ENCODE measurements at places on chromosomes 13 and 19.

- DNase-seq: no peak
These were observed 99.5 kb upstream of the TMTC4 start for GRCh38 chr13:100773923-100774663.

DNA sequence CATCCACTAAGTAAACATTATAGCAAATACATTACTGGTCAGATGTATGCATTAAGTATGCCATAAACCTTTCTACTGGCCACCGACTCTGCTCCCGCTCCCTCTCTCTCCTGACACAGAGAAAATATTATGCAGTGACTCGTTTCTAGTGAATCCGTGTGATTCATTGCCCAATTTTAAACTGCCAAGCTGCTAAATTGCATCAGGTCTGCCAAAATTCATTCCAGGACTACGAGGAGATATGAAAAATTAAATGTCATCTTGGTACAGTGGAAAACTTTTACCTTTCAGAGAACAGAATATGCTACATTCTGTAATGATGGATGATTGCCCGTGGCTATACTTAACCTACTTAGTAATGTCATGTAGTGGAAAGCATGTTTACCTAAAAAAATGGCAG, 368.8 kb upstream of the TSHZ3 start:
- no peak for DNase-seq

- no peak for DNase-seq
These were observed 4.6 kb upstream of the CEACAM1 start for GRCh38 chr19:42532891-42533290.

GRCh38 chr13:30711375-30711774, 24.0 kb upstream of the ALOX5AP start:
- DNase-seq: no peak

DNA sequence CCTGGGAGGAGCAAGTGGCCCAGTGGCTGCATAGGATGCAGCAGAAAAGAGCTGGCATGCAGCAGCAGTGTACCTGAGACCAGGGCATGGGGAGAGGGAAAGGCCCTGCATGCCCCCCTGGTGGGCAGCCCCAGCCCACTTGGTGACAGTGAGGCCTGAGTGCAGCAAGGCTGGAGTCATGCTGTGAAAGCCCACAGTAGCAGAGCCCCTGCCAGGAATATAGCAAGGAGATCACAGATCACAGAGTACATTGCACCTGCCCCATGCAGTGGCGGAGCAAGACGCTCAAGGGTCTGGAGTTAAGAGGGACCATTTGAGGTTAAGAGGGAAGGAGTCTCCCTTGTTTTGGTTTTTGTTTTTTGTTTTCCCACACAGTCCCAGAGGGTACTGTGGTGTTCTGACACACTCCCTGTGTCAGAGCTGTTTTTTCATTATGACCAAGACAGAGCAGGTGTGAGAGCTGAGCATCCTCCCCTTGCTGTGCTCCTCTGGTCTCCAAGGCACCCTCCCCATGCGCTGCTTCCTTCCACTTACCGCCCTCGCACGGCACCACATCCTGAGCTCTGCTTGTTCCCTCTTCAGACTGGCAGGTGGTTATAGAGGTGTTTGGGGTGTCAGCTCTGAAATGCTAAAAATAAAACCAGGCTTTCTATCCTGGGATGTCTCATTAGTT, 85.0 kb upstream of the UBL3 start:
- DNase-seq: peak; percentile 55

DNA sequence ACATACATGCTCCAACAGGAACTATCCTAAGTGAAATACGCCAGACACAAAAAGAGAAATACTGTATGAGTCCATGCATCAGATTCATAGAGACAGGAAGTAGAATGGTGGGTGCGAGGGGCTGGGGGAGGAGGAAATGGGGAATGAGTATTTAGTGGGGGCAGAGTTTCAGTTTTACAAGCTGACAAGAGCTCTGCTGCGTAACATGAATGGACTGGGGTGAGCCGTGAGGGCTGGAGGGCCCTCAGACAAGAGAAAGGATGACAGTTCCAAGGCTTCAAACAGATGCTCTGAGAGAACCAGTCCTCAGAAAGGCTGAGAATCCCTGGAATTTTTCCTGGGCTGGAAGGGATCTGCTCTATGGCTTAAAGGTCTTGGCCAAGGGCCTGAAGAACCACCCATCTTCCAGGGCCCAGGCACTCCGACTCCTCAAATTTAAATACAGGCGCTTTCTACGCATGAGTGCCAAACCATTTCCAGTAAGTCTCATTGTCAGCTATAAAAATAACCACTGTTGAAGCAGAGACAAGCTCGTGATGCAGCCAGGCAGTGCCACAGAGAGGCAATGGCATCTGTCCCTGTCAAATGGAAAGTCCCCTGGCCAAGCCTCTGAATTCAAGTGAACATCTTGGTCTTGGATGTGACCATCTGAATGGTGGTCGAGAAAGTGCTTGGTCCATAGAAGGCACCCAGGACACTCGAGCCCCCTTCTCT, 17.5 kb downstream of the KLF2 start:
- no peak for DNase-seq

DNA sequence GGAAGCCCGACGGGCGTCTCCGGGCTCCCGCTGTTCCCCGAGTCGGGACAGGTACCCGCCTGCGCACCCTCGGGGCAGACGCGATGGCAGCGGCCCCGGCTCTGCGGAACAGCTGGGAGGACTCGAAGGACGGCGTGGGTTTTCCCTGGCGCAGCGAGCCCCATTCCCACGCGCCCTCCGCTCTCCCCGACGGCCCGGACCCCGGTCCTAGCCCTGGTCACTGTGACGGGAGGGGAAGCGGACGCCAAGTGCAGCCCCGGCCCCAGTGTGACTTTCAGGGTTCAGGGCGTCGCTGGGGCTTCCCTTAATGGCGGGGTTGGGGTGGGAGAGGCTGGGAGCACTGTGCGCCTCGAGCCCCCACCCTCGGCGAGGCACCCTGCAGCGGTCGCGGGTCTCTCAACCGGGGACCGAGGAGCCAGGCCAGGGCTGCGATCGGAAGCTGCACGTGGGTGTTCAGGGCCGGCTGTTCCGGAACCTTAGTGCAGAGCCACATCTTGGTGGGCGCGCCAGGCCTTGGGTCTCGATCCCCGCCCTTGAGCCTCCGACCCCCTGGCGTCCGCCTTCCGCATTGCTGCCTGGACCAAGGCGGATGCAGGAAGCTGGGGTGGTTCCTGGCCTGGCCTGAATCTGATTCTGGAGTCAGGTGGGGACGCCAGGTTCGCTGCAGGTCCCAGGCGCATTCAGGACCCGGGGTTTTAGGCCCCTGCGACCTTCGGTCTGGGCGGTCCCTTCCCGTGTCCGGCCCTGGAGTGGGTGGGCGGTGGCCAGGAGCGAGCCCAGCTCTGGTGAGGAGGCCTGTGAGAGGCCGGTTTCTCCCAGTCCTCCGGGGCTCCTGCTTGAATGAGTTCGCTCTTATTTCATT, 3.5 kb downstream of the LGALS7B start:
- peak; percentile 21 for DNase-seq

GRCh38 chr19:55176076-55176475, 4.0 kb downstream of the SYT5 start:
- DNase-seq: no peak

- DNase-seq: no peak
These were observed 13.5 kb downstream of the FPR3 start for GRCh38 chr19:51808333-51808986.

GRCh38 chr19:45361608-45362007, 8.8 kb downstream of the ERCC2 start:
- DNase-seq: no peak

DNA sequence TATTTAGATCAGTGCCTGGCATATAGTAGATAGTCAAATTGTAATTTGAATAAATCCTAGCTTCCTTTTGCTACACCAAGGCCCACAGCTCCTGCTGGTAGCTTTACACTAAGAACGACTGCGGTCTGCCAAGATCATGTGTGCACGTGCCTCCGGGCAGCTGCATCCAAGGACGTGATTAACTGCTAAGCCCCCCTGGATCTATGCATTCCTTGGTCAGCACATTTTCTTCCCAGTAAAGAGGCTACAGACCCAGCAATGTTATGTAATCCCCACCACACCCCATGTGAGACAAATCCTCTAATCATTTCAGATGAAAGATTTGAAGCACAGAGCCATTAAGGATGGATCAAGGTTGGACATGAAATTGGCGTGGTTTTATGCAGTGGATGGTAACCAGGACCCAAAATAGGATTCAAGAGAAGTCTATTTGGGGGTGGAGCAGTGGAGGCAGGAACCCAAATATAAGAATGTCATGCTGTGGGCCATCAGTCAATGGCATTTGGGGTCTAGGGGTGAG, 65.2 kb upstream of the PEG3 start:
- no peak for DNase-seq

GRCh38 chr13:79121286-79121685, 284.8 kb downstream of the RBM26 start:
- no peak for DNase-seq

- no peak for DNase-seq
These were observed 22.1 kb downstream of the MAST3 start for GRCh38 chr19:18119717-18120105.

GRCh38 chr19:46426506-46427162, 2.1 kb downstream of the PNMA8C start:
- DNase-seq: no peak

DNA sequence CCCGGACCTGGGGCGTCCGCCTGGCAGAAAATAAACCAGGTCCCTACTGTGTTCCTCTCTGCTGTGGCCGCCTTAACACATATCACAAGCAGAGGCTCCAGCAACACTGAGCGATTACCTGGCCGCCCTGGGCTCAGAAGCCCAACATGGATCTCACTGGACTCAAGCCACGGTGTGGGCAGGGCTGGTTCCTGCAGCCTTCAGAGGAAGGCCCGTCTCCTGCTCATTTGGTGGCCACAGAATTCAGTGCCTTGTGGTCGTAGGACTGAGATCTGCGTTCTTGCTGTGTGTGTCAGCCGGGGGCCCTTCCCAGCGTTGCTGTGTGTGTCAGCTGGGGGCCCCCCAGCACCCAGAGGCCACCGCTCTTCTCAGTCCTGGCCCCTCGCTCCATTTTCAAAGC, 30.2 kb downstream of the C2CD4C start:
- no peak for DNase-seq

DNA sequence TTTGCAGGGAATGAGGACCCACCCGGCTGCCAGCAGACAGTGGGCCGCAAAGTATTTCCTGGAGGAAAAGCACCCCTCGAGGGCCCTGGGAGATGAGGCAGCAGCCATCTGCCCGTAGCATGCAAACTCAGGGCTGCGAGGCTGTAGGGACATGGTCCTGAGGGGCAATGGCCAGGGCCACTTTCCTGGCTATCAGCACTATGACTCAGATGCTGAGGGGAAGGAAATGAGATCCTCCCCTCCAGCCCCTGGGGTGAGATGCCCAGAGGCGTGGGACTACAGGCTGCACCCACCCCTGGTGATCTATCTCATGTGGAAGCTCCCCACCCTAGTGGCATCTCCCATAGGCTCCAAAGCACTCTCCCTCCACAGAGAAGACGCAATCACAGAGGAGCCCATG, 80.1 kb downstream of the SLC7A1 start:
- no peak for DNase-seq

GRCh38 chr19:42271045-42271419, 2.0 kb downstream of the CIC start:
- no peak for DNase-seq

- no peak for DNase-seq
These were observed 102.6 kb downstream of the LRCH1 start for GRCh38 chr13:46655377-46656180.

DNA sequence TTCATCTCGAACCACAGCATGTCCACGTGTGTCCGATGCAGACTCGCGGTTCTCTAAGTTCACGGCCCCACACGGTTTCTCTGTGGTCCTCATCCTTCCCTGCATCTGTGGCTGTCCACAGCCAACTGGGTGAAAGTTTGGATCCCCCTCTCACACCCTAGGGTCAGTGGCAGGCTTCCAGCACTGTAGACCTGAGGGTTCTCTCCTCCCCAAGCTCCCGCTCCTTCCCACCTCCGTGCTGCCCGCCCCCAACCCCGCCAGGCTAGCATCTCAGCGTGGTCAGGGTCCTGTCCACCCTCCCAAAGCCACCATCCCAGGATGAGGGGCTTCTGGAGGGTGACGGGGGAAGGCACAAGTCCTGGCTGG, 3.0 kb downstream of the ANGPTL4 start:
- no peak for DNase-seq

GRCh38 chr19:37905946-37906868, at the start of gene WDR87:
WDR87 (minus strand) TSS chr19:37906594; CDS start chr19:37898239, 8,355 bp downstream.
- DNase-seq: peak; percentile 32

DNA sequence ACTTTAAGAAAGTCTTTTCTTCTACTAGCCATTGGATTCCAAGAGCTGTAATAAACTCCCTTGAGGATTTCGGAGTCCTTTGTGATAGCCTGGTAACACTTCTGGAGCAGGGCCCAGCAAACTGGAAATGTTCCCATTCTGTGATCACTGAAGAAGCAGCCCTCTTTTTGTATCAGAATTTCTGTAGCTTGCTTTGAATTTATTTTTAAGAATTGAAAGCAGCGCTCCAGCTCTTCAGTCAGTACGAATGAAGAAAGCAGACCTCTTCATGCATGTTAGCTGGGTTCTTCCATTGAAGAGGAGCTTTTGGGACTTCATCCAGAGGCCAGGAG, 141.5 kb downstream of the AKAP11 start:
- DNase-seq: no peak

- DNase-seq: no peak
These were observed 15.8 kb downstream of the TLE2 start for GRCh38 chr19:3013263-3013725.

DNA sequence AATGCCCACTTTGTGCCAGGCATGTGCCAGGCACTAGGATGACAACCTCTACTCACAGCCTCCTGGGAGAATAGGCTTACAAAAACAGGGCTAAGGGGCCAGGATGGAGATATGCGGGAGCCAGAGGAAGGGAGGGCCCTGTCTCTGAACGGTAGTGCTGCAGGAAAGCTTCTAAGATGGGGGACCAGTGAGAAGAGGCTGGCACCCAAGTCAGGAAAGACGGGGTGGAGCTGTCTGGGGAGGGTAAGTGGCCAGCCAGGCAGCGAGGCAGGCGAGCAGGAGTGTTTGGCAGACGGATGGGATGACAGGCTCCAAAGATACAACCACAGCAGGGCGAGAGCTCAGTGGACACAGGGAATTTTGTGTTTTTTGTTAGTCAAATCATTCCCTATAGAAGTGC, 44.7 kb upstream of the GPI start:
- no peak for DNase-seq

DNA sequence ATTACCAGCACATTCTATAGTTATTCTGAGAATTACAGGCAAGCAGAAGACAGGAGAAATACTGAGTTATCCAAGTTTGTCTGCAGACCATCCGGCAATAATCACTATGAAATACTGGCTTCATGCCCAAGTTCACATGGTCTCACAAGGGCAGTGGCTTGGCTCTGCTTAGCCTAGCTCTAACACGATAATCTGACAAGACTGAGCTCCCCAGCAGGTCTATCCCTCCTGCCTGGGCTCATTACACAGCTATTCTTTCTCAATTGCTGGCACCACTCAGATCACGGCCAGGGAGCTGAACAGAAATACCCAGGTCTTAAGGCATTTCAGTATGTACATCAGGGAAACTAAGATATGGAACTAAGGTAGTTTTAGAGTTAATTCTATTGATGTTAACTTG, 361.6 kb upstream of the PCDH20 start:
- no peak for DNase-seq

- DNase-seq: no peak
These were observed 9.9 kb downstream of the MYDGF start for GRCh38 chr19:4660181-4660791.

Data from activated naive CD4-positive, alpha-beta T cell (primary cell).